ENCODE measurements at places on chromosomes 12 and 14.

DNA sequence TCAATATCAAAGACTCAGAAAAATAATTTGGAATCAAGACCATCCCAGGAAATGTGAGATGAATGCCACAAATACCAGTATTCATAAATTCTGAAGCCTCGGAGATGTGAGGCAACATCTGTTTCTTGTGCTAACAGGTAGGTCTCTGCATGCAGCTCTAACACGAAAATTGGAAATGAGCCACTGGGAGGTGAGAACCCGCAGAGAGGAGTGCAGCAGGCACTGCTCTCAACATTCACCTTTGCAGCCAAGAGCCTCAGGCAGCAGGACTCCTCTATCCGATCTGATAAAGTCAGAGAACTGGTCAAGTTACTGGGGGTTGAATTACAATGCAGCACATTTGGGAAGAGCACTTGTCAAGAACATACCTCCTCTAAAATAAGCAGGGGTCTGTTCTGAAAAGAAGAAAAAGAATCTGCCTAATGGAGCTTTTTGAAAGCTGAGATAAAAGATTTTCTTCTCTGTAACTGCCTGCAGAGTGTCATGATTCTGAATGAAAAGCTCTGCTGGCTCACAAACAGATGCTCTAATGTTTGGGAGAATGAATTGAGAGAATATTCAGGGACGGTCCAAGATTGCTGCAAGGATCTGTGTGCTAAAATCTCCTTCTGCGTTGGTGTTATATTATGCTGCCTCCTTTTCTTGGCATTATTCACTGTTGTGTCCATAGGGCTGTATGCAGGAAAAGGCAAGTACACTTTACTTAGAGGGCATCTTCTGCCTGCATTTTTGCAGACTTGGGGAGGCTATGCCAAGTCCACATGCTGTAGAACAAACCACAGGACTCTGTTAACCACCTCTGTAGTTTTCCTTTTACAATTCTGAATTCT lies 209.6 kb upstream of the KRR1 start:
- no peak for DNase-seq

GRCh38 chr14:90760591-90761316 lies 55.5 kb downstream of the TTC7B start:
- DNase-seq = no peak

GRCh38 chr14:50501642-50502041 lies 30.7 kb downstream of the MAP4K5 start:
- DNase-seq = no peak

GRCh38 chr12:116876151-116876869 lies 4.9 kb downstream of the HRK start:
- DNase-seq = no peak

- DNase-seq = no peak
Measured at GRCh38 chr14:103552846-103553210, 9.6 kb downstream of the BAG5 start.

- DNase-seq = no peak
Measured at GRCh38 chr12:93427779-93428564, 13.8 kb downstream of the UBE2N start.

DNA sequence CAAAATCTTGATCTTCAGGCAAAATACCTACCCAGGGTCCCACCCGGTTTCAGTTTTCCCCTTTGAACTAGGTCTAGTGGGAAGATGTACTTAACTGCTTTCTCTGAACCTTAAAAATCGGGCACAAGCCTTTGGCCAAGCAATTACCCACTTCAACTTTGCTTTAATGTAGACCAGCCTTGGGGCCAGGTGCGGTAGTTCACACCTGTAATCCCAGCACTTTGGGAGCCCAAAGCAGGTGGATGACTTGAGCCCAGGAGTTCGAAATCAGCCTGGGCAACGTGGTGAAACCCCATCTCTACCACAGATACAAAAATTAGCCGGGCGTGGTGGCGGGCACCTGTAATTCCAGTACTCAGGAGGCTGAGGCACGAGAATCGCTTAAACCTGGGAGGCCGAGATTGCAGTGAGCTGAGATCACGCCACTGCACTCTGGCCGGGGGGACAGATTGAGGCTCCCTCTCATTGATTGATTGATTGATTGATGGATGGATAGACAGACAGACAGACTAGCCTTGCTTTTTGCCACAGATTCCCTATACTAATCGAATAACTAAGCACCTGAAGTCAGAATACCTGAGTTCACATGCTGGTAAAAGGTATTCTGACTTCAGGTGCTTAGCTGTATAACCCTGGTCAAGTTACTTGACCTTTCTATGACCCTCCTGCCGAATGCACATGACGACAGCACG lies 1.9 kb downstream of the CLIP1 start:
- DNase-seq = no peak

DNA sequence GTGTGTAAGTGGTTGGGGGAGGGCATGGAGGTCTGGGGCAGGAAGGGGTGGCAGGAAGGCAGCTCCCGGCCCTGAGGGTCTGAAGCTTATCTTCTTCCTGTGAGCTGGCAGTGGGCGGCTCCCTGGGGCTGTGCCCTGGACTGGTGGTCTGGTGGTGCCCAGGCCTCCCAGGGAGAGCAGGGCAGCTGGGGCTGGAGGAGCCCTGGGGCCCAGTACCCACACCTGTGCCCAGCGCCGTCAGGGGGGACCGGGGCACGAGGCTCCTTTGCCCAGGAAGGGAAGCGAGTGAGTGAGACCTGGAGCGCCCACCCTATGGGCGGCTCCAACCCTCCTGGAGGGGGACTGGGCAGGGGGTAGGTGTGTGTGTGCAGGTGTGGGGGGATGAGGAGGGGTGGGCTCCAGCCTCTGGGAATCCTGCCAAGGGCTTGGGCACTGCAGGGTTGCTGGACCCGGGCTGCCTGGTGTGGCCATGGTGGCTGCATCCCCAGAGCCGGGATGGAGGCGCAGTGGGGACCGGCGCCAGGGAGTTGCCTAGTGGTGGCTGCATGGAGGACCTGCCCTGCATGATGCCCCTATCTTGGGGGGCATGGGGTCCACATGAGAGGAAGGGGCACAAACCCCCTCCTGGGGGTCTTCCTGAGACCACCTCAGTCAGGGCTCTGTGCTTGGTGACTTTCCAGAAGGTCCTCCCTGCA lies 353.6 kb downstream of the TMEM121 start:
- DNase-seq = no peak

DNA sequence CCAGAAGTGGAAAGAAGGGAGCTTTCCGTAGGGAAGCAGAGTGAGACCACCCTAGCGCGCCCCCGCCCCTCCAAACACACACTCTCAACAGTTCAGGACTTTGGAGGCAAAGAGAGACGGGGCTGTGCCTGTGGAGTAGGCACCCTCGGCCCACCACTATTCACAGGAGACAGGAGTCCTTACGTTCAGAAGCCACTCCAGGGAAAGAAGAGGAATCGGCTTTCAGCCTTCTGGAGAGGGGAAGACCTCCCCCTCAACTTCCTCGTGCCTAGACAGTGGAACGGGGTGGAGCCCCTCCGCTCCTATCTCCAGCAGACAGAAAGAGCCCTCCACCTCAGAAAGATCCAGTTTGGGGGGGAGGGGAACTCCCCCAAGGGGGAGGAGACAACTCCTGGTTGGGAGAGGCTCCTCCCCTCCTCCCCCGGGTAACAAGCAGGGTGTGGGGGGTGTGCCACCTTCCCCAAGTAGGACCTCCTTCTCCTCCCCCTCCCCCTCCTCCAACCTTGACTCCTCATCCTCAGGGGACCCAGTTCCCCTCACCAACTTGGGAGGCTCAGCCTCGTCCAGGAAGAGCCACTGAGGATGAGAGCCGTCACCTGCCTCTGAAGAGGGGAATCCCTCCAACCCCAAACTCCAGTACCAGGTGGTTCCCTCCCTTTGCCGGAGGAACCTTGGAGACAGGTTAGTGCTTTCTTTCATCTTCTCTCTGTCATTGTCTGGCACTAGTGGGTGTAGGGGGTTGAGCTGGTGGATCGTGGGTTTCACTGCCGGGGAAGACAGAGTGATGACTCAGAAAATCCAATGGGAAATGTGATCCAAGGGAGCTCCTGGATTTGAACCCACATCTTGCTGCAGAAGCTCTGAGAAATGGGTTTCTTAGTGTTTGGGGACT lies 883 bp downstream of the FOXJ2 start:
- no peak for DNase-seq

- DNase-seq = no peak
Measured at GRCh38 chr12:5806371-5807089, 138.5 kb downstream of the ANO2 start.

GRCh38 chr12:94290353-94290752 lies 142.0 kb downstream of the PLXNC1 start:
- DNase-seq = no peak

DNA sequence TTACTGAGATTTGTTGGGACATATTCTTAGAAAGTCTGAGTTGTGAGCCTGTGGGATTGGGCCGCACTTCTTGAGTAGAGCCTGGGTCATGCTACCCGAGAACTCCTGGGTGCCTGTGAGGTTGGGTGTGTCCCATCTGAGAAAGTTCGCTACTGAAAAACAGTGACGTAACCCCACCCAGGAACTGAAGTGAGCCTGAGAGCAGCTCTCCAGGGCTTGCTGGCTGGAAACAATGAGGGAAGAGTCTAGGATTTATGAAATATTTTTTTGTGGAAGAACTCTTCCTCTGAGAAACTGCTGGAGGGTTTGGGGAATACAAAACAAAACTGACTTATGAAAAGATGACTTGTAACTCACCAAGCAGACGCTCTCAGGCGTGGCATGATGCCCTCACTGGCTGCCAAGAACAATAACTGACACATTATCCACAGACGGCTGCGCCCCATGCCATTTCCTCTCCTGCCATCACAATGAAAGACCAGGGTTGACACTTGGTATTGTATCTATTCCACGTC lies 69.2 kb downstream of the RASSF3 start:
- DNase-seq = peak; percentile 26

- DNase-seq = no peak
Measured at GRCh38 chr12:129701631-129702101, 202.2 kb downstream of the TMEM132D start.

DNA sequence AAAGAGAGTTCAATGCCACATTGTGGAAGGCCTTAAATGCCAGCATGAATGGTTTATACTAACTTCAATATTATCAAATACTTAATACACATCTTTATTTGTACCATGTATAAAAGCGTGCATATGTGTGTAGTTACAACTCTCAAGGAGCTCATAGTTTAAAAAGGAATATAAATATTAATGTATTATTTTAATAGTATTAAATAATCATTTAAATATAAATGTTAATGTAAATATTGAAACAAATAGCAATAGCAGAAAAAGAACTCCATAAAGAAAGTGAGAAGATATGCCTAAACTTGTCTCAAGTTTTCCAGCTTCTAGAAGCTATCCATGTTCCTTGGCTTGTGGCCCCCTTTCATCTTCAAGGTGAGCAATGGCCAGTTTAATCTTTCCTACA lies 182.0 kb downstream of the FOXA1 start:
- no peak for DNase-seq

DNA sequence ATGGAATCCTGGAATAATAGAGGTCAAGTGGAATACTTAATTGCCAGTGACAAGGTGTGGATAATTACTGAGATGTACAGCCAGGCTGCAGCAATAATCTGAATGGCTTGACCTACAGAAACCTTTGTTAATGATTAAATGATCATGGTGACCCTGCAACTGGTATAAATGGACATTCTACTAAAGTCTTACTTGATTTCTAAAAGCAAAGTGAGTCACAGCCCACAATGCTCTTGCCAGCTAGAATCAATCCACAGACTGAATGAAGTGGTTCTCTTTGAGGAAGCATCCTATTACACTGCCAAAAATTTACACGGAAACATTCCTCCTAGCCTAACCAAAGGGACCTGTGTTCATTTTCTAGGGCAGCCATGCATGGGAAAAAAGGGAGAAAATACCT lies 518.5 kb downstream of the SOX5 start:
- no peak for DNase-seq

DNA sequence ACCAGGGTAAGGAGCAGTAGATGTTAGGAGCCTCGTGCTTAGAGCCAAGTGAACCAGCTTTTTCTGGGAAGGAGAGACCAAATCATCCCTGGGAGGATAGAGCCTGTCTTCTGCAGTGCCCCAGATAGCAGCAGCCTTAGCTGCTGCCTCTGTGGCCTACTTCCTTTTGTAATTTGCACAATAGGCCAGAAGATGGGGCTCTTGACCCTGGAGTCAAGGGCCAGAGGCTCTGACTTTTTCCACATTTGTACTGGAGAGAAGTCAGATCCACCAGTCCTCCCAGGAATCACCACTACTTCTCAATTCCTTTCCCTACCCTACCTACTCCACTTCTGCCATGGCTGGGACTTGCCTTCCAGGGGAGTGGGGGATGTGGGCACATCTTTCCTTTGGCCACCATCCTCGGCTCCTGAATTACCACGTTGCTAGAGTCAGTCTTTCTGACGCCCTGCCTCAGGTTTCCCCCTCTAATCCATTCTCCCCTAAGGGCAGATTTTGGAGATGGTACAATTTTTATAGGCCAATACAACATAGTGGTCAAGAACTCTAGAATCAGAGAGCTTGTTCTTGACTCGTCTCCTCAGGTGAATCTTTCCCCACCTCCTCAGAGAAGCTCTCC lies 3.3 kb upstream of the SLC4A8 start:
- DNase-seq = no peak

DNA sequence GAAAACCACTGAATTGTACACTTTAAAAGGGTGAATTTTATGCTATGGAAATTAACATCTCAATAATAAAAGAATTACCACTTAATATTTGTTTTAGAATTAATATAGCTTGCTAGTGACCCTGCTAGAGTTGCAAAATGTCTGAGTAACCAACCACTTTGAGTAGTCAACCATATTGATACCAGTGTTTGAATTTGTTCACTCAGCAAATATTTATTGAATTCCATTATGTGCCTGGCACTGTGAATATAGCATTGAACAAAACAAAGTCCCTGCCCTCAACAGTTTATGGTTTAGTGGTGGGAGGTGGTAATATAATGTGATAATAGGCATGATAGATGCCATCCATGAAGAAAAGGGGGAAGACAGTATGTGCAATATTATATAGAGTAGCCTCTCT lies 4.6 kb downstream of the SNRPF start:
- no peak for DNase-seq

DNA sequence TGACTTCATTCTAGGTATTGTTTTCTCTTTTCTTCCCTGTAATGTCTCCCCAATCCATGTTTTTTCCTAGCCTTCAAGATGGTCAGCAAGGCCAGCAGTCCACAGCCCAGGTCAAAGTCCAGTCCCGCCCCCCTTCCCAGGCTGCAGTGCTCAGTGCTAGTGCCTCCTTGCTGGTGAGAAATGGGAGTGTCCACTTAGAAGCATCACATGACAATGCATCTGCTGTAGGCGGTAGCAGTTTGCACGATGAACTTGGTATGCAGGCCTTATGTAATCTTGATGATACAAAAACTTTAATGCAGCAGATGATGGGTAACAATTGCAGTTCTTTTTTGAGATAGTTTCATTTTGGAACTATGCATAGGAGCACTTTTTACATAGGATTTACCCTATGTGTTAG lies 88.4 kb downstream of the PCNX1 start:
- DNase-seq = no peak

DNA sequence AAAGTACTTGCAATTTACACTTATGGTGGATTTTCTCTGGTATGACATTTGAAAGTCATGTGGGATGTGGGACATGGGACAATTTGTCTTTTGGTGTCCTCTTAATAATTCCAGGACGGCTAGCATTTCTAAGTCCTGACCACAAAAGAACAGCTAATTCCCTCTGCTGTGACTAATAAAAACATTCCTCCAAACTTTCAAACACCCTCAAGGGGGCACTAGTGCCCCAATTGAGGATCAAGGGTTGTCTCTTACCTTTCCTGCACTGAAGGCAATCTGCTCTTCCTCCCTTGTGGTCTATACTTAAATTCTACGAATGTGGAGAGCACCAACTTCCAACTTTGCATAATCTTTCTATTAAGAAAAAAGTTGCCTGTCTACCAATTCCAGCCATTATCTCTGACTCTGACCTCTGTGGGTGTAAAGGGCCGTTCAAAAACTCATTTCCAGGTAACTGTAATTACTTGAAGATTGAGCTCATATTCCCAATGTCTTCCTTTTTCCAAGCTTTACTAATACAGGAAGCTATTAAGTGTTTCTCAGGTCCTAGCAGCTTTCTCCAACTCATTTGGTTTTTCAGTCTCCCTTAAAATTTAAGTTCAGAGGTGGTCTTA lies 210.2 kb downstream of the PTPRO start:
- DNase-seq = no peak
